ENCODE measurements at places on chromosomes 4 and X.
A peak's percentile ranks its signal among the peaks of the same experiment; 100 is the strongest.

DNA sequence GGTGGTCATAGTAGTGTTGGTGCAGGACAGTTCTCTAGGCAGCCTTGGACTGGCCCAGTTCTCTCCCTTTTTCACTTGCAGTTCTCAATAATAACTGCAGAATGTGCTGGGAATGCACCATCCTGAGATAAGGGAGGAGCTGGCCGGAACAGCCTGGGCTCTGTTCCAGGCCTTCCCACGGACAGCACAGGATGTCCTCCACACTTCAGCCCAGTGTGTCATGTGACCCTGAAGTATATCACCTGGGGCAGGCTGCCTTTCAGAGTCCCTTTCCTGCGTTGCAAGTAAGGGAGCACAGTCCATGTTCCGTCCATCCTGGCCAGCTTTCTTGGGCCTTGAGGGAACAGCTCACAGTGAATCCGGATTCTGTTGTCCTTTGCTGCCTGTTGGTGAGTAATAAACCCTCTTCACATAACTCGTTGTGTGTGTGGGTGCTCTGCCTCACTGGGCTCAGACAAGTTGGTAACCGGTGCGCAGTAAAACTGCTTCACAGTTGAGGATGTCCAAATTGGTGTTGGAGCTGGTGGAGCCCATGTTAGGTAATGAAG, 32.3 kb upstream of the BBS12 start:
- peak; percentile 65 for DNase-seq

GRCh38 chrX:136228839-136229207, 22.4 kb downstream of the MAP7D3 start:
- DNase-seq = no peak

DNA sequence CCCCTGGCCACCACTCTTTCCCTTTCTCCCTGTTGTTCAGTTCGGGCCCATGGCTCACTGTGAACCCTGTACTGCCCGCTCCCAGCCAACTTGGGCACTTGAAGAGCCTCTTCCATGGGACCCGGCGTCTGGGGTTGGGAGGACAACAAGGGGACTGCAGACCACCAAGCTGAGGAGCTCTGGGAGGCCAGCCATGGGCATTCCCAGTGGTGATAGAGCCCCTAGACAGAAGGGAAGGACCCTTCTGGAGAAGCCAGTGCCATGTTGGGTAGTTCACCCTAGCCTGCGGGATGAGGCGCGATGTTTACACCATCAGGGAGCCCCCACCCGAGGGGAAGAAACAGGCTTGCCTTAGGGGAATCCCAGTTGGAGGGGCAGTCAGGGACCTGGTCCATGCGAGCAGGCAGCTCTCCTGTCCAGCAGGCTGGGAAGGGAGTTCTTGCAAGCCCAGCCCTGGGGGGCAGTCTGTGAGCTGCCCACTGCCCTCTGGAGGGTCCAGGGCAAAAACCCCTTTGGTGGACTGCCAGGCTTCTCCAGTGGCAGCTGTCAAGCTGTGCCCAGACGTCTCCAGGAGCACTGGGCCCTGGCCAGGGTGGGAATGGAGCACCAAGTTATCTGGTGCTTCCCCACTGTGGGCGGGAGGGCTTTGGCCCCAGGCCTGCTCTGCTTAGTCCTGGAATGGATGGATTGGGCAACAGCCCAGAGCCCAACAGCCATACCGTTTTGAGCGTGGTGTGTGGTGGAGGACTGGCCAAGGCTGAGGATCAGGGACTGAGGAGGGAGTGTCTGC, 23.7 kb upstream of the UBA1 start:
- no peak for DNase-seq

GRCh38 chrX:111098874-111099273, 2.9 kb downstream of the PAK3 start:
- DNase-seq = no peak

- no peak for DNase-seq
These were observed 525.9 kb upstream of the ZFP42 start for GRCh38 chr4:187469627-187470026.

GRCh38 chrX:9327086-9327746, 137.6 kb upstream of the TBL1X start:
- DNase-seq = no peak

DNA sequence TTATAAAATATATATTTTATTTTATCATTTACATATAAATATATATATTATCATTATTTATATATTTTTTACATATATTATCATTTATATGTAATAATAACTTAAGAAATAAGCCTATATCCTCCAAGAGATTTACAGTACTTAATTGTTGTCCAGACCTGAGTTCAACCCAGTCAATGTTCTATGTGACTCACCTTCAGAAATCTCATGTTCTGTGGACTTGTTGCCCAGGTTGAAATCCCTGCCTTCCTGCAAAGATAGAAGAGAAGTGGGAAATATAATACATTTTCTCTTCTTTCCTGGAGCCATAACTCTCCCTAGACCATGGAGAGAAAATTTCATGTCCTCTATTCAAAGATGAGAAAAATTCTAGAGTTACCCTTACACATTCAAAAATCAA, 247.3 kb downstream of the PARM1 start:
- DNase-seq = peak; percentile 7

DNA sequence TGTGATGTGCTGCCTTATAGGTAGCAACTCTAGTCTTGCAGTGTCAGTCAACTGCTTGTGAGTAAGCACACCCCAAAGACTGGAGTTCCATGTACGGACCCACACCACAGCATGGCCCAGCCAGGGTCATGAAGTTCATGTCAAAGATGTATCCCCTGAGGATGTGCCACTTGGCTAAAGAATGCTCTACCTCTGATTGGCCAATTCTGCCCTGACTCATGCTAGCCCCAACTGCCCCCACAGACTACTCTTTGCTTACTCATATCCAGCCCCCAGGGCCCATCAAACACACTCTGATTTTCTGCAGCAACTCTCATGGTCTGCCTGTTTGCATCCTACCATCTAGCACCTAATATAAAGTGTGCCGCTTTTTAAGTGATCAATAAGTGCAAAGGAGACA, 62.5 kb downstream of the CHRDL1 start:
- DNase-seq = peak; percentile 5

DNA sequence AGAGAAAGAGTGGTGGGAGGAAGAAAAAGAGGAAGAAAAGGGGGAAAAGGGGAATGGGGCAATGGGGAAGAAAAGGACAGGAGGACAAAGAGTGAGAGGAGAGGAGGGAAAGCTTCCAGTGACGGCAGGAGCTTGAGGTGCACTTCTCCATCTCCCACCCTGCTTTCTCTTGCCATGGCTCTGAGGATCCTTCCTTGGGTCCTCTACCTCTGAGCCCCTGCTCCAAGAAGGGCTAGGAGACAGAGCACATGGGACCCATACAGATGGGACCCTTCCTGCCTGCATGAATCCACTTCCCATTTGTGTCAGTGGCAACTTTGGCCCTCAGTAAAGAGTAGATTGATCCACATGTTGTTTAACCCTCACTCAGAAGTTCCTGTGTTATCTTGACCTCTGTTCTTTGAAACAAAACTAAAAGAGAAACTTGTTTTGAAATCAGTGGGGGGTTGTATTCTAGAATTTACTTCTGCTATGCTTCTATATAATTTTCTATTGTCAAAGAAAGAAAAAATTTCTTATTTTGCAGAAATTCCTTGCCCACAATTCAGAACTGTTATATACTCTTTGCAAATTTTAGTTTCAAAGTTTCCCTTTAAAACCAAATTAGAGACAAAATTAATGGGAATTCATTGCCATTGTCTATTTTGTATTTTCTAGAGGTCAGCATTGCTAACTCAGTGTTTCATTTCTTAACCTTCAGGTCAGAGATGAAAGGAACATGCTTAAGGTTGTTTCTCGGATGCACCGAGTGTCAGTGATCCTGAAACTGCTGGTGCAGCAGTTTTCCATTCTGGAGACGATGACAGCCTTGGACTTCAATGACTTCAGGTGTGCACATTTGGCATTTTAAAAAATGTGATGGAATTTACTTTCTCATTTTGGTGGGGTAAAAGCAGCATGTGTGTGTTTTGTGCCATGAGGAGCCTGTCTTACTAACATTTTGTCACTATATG, 5.0 kb downstream of the TDO2 start:
- no peak for DNase-seq

DNA sequence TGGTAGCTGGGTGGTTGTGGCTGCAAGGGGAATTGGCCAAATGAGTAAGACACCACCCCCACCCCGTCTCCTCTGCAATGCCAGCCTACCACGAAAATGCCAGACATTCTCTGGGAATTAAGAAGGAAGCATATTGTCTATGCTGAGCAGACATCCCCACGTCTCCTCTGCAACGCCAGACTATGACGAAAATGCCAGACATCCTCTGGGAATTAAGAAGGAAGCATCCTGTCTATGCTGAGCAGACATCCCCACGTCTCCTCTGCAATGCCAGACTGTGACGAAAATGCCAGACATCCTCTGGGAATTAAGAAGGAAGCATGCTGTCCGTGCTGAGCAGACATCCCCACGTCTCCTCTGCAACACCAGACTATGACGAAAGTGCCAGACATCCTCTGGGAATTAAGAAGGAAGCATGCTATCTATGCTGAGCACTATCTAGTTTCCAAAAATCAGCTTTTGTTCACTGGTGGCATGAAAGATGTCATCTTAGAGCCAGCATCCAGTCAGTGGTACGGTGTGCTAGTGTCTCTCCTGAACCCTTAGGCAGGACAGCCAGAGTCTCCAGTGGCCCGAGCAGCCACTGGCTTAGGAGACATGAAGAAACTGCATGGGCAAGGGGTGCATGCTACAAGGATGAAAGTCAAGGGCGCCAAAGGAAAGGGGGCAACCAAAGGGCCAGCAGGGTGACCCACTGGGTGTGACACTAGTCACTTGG, 339.8 kb upstream of the FRG1 start:
- DNase-seq = no peak

DNA sequence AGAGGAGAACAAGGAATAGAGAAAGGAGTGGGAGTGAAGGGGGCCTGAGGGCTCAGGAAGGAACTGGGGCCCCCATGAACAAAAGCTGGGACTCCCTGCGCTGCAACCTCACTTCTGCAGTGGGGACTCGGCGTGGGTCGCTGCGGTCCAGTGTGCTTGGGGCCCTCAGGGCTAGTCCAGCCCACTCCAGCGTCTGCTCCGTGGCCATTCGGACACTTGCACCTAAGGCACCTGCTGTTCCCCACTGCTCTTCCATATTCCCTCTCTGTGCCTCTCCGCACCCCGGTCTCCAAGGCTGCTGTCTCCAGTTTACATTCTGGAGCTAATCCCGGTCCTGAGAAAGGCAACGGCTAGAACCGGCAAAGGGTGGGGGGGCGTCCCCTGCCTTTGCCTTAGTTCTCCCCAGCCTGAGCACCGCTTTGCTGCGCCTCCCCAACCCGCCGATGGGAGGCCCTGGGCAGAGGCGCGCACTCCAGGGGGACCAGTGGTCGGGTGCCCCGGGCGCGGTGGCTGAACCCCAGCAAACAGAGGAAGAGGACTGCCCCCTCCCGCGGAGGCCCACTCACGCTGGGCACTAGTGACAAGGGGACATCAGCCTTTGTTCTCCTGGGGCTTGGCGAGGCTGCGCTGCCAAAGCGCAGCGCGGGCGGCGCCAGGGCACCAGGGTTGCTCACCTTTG, 327.7 kb upstream of the F9 start:
- DNase-seq = no peak
